Smooth muscle cell of trachea (primary cell): ENCODE measurements at places on chromosomes 1 and 21. TPM values are rescaled to one million over a fixed set of nuclear protein-coding genes. Genes with fewer than 3 reads are reported as not detected.

Gene RAB3B
- total RNA-seq, result 29.5 and 33.7 TPM in 2 replicates

Gene CFAP74
- not detected in 2 replicates for total RNA-seq

Gene NFASC
- 19.1 and 49.0 TPM in 2 replicates for total RNA-seq

Gene CFAP126
- total RNA-seq, result not detected in 2 replicates

Gene SPRR2B
- total RNA-seq, result not detected in 2 replicates

Gene CR1L
- not detected in 2 replicates for total RNA-seq

Gene RHOU
- 0.73 and 0.99 TPM in 2 replicates for total RNA-seq

Gene CTSS
- total RNA-seq, result 2.3 and 6.1 TPM in 2 replicates

Gene SH2D1B
- total RNA-seq, result not detected in 2 replicates

Gene RHD
- not detected in 2 replicates for total RNA-seq

Gene HSD3B1
- total RNA-seq, result not detected in 2 replicates

Gene CDC14A
- 3.8 and 4.1 TPM in 2 replicates for total RNA-seq

Gene OR2T33
- total RNA-seq, result not detected in 2 replicates

Gene METTL18
- 5.1 and 8.9 TPM in 2 replicates for total RNA-seq

Gene FMOD
- total RNA-seq, result 1.6 and 8.1 TPM in 2 replicates

Gene KRTAP19-1
- total RNA-seq, result not detected in 2 replicates

Gene PTCH2
- 0.33 and 0.73 TPM in 2 replicates for total RNA-seq

Gene DNALI1
- 5.5 and 7.9 TPM in 2 replicates for total RNA-seq

Gene PTGFRN
- total RNA-seq, result 47.0 and 82.7 TPM in 2 replicates

Gene PARS2
- 3.6 and 6.8 TPM in 2 replicates for total RNA-seq

Gene SPRR3
- total RNA-seq, result not detected in 2 replicates

Gene UCK2
- total RNA-seq, result 52.9 and 85.3 TPM in 2 replicates

Gene RIMS3
- 0.29 and 0.33 TPM in 2 replicates for total RNA-seq

Gene CRP
- total RNA-seq, result not detected in 2 replicates

Gene ATP1A4
- not detected in 2 replicates for total RNA-seq

Gene IGFN1
- under 0.01 TPM in 2 replicates for total RNA-seq

Gene THEM4
- total RNA-seq, result 10.6 and 13.2 TPM in 2 replicates

Gene RNU1-4
- under 0.01 TPM in 2 replicates for total RNA-seq

Gene BGLAP
- total RNA-seq, result 0.83 TPM in 1 of 2 replicates, not detected in the other

Gene CTBS
- total RNA-seq, result 13.2 and 19.6 TPM in 2 replicates

Gene CAMSAP2
- total RNA-seq, result 30.3 and 31.1 TPM in 2 replicates

Gene H3-3A
- 75.1 and 150 TPM in 2 replicates for total RNA-seq

Gene IGSF21
- total RNA-seq, result not detected in 2 replicates

Gene KCNJ10
- under 0.01 TPM in 1 of 2 replicates, not detected in the other for total RNA-seq

Gene ADORA1
- 2.0 and 16.0 TPM in 2 replicates for total RNA-seq

Gene AMY2A
- not detected in 2 replicates for total RNA-seq

Gene FALEC
- 1.5 TPM in 1 of 2 replicates, not detected in the other for total RNA-seq

Gene VSIG8
- 0.15 and 0.17 TPM in 2 replicates for total RNA-seq

Gene PEX11B
- 29.6 and 40.3 TPM in 2 replicates for total RNA-seq

Gene GPR25
- total RNA-seq, result not detected in 2 replicates
